ENCODE measurements at places on chromosomes 7 and 10.

- DNase-seq, result no peak
Measured at GRCh38 chr7:81462672-81463071, 307.2 kb downstream of the HGF start.

- peak; percentile 29 for DNase-seq
Measured at GRCh38 chr7:24980534-24981170, 674 bp upstream of the OSBPL3 start.

DNA sequence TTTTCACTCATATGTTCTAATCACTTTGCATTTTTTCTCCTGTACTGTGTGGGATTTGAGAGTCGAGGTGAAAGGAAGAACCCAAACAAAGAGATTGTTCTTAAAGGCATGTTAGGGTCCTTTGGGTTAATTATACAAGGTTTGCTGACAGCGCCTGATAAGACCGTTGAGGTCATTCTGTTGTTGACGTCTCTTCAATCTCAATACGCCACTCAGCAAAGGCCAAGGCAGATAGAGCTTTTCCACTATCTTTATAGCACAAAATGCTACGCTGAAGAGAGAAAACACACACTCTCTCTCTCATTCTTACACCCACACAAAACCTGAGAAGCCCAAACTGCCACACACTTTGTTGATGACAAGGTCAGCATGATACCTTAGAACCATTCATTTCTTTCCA lies 228.7 kb downstream of the CNTNAP2 start:
- DNase-seq, result no peak

DNA sequence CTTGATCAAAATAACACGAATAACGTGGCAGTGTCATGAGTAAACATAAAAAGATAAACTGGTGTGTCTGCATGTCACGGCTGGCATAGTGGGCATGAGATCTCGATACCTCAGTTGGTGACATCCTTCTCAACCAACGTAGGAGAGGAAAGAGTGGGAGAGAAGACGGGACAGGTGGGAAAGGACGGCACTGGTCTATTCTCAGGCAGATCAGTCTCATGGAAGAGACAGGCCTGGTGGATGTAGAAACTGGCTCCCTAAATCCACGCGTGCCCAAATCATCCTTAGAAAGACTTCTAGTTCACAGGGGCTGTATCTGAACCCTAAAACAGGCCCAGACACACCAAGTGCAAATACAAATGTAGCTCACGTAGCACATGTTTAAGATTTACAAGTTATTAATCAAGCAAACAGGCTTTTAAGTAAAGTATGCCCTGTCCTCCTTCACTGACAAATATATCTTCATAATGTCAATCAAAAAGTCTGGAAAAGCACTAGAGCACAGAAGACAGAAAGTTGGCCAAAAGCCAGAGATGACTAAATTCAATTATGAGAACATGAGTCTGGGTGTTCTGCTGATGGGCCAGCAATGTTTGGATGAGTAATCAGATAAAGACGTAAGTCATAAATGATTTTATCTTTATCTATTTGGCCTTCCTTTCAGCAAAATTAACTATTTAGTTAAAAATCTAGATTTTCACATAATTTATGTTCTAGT lies 56.3 kb downstream of the SFMBT2 start:
- no peak for DNase-seq

GRCh38 chr7:98993024-98993897 lies 114.9 kb downstream of the TRRAP start:
- DNase-seq, result no peak

GRCh38 chr7:26374647-26375373 lies 83.1 kb downstream of the SNX10 start:
- no peak for DNase-seq
